ENCODE measurements at places on chromosomes 6 and 20.
A peak's percentile ranks its signal among the peaks of the same experiment; 100 is the strongest.

DNA sequence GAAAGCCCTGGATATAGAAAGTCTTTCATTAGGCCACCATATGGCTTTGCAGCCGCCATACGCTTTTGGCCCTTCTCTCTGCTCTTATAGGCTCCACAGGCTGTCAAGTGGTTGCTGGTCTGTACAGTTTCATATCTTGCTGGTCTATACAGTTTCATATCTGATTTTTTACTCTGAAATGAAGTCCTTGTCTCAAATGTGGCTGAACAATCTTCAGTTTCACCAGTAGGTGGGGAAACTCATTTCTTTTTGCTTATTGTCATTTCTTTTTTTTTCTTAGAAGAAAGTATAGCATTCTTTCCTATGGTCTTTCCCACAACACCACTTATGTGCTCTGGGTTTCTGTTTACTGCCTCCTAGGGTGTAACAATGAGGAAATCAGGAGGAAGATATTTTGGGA is 771.4 kb upstream of the MMS22L start:
- DNase-seq: no peak

GRCh38 chr6:131367206-131367873 is 205.7 kb upstream of the ARG1 start:
- no peak for DNase-seq

DNA sequence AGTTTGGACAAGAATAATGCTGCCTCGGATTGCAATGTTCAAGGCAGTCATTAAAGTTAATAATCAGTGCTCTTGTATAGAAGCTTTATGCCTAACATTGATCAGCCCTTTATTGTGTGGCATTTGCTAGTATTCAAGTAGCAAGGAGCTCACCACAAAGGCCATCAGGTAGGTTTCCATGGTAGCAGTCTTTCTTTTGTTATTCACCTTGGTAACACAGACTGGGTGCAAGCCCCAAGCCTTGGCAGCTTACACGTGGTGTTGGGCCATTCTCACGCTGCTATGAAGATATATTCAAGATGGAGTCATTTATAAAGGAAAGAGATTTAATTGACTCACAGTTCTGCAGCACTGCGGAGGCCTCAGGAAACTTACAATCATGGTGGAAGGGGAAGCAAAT is 149.3 kb downstream of the ADAT2 start:
- no peak for DNase-seq

DNA sequence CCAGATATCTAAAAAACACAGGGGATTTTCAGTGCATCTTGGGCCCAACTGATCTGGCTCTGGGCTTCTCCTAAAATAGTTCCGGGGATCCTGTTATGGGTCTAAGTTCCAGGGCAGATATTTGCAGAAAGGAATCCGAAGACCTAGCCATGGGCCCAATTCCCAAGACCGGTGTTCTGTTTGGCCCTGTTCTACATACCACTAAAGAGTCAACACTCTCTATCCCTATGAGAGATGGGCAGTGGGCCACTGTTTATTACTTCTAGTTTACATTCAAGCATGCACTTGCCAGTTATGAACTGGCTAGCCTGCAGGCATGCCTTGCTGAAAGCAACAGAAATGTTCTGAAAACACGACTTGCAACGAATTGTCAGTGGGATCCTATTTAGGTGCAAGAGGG is 87.4 kb upstream of the PLCB4 start:
- no peak for DNase-seq

- DNase-seq: no peak
Observed at GRCh38 chr6:125983246-125983945, 2.9 kb upstream of the TRMT11 start.

GRCh38 chr6:9921366-9921765 is 493.5 kb downstream of the TFAP2A start:
- no peak for DNase-seq

DNA sequence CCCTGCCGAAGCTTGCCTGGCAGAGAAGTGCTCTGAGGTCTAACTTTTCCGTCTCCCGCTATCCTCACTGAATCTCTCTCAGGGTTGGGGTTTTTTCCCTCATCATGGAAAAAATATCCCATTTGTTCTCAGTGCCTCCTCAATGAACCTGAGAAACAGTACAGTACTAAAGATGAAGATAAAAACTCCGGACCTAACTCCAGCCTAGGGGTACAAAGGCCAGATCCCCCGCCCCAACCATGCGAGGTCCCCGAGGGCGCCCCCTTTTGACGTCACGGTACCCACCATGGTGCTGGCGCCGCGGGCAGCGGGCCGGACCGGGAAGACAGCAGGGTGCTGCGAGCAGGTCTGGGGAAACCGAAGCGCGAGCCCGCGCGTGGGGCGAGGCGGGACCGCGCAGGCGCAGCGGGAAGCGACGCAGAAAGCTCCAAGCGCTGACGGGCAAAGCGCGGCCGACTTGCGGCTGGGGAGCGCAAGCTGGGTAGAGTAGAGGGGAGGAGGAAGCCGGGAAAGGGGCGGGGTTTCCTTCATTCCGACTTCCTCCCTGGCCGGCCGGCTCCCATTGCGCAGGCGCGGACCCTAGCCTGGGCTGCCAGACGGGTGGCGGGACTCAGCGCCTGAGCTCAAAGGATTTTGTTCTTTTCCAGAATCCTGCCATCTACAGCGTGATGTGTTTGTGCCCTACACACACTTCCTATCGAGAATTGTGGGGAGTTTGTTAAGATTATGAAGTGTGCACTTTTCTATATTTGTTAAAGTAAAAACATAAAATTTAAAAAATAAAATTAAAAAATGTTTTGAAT is at the start of gene LSM2:
Gene LSM2, minus strand, starts transcription at position 497 of the 803 bp plus-strand sequence. Its CDS starts 209 bp downstream, at position 288.
- peak; percentile 95 for DNase-seq

GRCh38 chr6:117149324-117149723 is 116.0 kb upstream of the VGLL2 start:
- DNase-seq: no peak

- no peak for DNase-seq
Observed at GRCh38 chr6:156657296-156657695, 119.9 kb upstream of the ARID1B start.

- DNase-seq: no peak
Observed at GRCh38 chr20:60043435-60043834, 85.2 kb downstream of the CDH26 start.

DNA sequence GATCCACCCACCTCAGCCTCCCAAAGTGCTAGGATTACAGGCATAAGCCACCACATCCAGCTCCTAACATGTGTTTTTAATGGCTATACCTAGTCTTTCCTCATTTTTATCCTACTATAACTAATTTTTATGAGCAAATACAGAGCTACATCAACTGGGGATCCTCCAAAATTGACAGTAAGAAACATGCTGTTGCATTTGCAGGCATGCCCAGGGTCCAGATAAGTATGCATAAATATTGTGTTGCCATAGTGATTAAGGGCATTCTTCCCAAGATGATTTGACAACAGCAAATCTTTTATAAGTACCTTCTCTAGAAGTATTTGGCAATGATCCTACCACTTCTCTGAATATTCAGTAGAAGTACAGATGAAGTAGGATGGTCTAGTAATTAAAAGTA is 41.9 kb upstream of the MOXD1 start:
- no peak for DNase-seq

GRCh38 chr20:15836634-15837033 is 736.6 kb downstream of the KIF16B start:
- DNase-seq: no peak

GRCh38 chr6:155093430-155093829 is 98.3 kb downstream of the TIAM2 start:
- no peak for DNase-seq

GRCh38 chr6:75608956-75609533 is 7.4 kb downstream of the SENP6 start:
- no peak for DNase-seq

- no peak for DNase-seq
Observed at GRCh38 chr20:58408603-58409246, 19.7 kb downstream of the VAPB start.

GRCh38 chr6:157211603-157212455 is 111.5 kb downstream of the TMEM242 start:
- no peak for DNase-seq

GRCh38 chr6:7721649-7722048 is 4.2 kb upstream of the BMP6 start:
- no peak for DNase-seq

DNA sequence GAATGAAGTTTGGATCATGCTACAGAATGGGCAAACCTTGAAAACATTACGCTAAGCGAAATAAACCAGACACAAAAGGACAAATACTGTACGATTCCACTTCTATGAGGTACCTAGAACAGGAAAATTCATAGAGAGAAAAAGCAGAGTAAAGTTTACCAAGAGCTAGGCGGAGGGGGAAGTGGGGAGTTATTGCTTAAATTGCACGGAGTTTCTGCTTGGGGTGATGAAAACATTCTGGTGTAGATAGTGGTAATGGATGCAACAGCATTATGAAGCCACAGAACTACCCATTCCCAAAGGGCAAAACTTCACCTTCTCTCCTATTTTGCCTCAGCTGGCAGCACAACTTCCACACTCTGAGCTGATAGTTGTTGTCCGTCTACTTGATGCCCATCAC is 6.4 kb upstream of the PDYN start:
- no peak for DNase-seq

- DNase-seq: no peak
Observed at GRCh38 chr6:166671434-166672081, 44.5 kb upstream of the RPS6KA2 start.
